G401 (cell line): ENCODE measurements at places on chromosomes 3 and 15. TPM values are rescaled to one million over a fixed set of nuclear protein-coding genes. Genes with fewer than 3 reads are reported as not detected.

The GASK1A gene
- total RNA-seq = not detected in 2 replicates

The MUC4 gene
- total RNA-seq = 0.12 and 0.20 TPM in 2 replicates

The HYAL2 gene
- total RNA-seq = 91.0 and 99.0 TPM in 2 replicates

The CCR4 gene
- 0.06 and 0.07 TPM in 2 replicates for total RNA-seq

The ST8SIA2 gene
- not detected in 2 replicates for total RNA-seq
